Mucosa of descending colon (tissue), 3 donors: ENCODE measurements at places on chromosomes 13 and 19. TPM values are rescaled to one million over a fixed set of nuclear protein-coding genes. Genes with fewer than 3 reads are reported as not detected.

DNA sequence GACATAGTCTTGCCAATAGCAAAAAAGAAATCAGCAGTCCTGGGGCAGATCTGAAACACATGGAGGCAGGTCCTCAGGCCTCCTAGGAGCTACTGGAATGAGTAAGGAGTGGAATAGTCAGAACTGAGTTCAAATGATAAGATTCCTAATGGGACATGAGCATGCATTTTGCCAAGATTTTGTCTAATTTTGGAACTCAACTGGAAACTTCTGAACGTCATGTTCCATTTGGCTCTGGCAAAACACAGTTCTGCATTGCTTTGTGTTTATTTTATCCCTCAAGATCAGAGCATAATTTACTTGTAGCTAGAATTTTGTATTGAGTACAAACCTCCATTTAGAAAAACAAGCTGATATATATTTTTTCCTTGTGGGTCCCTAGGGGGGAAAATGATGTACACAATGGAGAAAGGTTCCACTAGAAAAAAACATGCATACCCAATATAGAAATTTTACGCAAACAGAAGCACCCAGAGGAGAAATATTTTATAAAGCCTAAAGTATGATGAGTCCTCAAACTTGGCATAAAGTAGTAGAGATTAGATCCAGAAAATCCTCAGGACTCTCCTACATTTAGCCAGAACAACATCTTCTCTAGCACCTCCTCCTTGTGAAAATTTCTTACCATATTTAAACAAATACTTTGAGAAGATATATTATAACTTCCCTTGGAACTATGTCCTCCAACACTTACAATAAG is 149.0 kb upstream of the SERP2 start:
- DNase-seq, result no peak

DNA sequence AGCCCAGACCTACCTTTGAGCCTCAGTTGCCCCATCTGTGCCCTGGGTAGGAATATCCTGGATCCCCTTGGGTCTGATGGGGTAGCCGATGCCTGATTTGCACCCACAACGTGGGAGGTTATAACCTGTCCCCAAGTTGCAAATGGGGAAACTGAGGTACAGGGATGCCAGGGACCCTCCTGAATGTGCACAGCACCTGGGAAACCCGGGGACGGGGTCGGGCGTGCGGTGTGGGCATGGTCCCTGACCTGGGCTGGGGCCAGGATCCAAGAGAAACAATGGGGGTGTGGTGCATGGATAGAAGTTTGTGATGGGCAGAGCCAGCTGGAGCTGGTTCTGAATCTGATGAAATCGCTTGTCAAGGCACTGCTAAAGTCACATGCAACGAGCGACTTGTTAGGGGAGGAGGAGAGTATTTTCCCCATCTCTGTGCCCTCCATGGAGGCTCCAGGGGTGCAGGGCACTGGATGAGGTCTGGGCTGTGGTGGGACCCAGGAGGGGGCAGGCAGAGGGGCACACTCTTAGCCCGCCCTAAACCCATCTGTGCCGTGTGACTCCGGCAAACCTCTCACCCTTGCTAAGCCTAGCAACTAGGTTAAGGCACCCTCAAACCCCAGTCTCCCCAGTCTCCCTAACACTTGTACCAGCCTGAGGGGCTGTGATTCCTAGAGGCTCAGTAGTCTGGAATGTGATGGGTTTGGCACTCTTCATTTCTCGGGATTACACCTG is 749 bp downstream of the GDF15 start:
- peak; percentile 70 for DNase-seq

DNA sequence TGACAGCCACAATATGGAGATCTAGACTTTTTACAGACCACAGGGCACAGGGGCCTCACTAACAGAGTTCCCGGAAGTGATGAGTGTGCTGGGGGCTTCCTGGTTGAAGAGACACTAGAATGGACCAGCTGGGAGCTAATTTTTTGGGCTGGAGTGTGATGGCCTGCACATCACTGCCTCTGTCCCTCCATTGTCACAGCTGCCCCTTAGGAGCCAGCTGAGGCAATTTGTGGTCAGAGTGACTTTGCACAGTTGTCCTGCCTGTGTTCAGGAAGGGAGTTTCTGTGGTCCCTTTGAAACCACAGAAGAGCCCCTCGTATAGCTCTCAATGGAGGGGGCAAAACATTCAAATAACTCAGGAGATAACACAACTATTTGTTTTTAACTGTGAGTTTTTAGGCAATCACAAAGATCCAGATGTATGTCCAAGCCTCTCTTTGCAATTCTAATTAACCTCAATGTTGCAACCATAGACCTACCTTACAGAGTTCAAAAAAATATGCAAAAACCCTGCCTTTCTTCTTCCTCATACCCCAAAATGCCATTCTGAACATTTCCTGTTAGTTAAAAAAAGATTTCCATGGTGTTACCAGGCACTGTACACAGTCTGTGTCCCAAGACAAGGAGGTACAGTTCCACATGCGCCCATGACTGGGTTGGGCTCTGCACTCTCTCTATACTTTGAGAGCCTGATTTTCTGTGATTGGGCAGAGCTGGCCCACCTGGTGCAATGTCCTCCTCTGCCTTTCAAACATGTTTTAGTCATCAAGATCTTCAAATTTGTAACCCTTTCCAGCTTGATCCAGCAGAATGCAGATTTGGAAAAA is 2.4 kb downstream of the ALOX5AP start:
- DNase-seq, result no peak

GRCh38 chr19:55226788-55227187 is 1.8 kb downstream of the TMEM86B start:
- DNase-seq, result no peak

DNA sequence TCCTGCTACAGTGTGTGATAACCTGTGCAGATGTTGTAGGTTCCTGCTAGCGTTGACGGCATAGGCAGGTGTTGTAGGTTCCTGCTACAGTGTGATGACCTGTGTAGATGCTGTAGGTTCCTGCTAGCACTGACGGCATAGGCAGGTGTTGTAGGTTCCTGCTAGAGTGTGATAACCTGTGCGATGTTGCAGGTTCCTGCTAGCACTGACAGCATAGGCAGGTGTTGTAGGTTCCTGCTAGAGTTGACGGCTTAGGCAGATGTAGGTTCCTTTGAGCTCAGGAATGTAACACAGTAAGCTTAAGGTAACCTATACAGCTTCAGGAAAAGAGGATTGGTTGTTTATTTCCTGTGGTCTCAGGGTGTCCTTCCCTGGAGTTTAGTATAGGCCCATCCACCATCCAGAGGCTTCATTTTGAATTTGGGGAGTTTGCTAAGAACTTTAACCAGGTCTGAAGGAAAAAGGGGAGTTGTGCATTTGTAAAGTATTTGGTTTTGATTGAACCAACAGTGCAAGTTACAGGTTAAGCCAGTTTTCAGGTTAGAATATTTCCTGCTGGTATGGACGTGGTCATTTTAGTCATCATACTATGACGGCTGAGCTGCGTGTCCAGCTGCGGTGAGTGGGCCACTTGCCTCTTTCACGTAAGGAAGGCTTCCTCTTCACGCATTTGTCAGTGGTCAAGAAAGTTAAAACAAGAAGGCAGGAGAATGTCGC is 53.8 kb downstream of the ATP11A start:
- no peak for DNase-seq

SMG9 gene
- 41.4 TPM for total RNA-seq

DNA sequence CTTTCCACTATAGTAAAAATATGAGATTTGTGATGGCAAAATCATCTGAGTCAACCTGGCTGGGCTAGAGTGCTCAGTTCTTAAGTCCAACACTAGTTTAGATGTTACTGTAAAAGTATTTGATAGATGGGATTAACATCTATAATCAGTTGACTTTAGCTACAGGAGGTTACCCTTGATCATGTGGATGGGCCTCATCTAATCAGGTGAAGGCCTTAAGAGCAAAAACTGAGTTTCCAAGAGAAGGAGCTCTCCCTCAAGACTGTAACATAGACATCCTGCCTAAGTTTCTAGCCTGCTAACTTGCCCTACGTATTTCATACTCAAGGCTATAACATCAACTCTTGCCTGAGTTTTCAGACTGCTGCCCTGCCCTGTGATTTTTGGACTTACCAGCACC is 132.8 kb downstream of the ENOX1 start:
- no peak for DNase-seq

GRCh38 chr13:86003029-86003428 is 203.8 kb upstream of the SLITRK6 start:
- no peak for DNase-seq
